ENCODE measurements at places on chromosomes 7 and 10.

- no peak for DNase-seq
Observed at GRCh38 chr10:84317174-84317573, 11.2 kb upstream of the CCSER2 start.

- no peak for DNase-seq
Observed at GRCh38 chr10:79246606-79247275, 100.5 kb upstream of the PPIF start.

GRCh38 chr7:105180002-105180401, 166.0 kb downstream of the KMT2E start:
- no peak for DNase-seq

GRCh38 chr7:72058579-72058978, 353.6 kb downstream of the CALN1 start:
- DNase-seq = no peak

- no peak for DNase-seq
Observed at GRCh38 chr7:98236355-98237185, 15.5 kb downstream of the TECPR1 start.

- no peak for DNase-seq
Observed at GRCh38 chr7:117193564-117193963, 129.3 kb downstream of the WNT2 start.

DNA sequence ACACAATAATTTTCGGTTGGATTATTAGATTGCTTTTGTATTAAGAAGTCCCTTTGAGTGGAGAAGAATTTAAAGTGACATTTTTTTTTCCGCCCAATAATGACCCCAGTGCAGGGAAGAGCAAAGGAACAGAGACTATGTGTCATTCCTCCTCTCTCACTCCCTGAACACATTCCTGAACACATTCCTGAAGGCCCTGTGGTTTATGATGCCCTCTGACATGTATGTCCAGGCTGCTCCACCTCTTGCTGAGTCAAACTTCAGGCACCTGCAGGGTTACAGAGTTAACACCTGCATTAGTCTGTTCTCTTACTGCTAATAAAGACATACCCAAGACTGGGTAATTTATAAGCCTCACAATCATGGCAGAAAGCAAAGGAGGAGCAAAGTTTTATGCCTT, 704.0 kb upstream of the LRRN3 start:
- DNase-seq = no peak

All from GM04504 (cell line).